ENCODE measurements at places on chromosomes 11 and 22.

DNA sequence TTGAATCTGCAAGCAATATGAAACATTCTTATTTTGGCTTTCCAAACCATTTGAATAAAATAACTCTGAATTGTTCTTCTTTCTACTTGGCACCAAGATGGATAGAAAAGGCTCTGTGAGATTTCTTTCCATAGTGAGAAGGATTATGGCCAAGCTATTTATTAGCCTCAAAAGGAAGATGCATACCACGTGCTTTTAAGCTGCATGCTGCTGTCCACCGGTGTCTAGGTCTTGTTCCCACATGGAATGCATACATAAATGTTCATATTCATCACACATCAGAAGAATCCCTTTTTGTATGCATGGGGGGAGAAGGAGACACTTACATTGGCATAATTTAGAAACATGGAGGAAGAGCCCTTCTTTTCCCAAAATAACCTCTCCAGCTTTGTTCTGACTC is 273.4 kb downstream of the FAM76B start:
- no peak for DNase-seq

GRCh38 chr11:64745521-64746328 is 1.8 kb upstream of the RASGRP2 start:
- DNase-seq = no peak

DNA sequence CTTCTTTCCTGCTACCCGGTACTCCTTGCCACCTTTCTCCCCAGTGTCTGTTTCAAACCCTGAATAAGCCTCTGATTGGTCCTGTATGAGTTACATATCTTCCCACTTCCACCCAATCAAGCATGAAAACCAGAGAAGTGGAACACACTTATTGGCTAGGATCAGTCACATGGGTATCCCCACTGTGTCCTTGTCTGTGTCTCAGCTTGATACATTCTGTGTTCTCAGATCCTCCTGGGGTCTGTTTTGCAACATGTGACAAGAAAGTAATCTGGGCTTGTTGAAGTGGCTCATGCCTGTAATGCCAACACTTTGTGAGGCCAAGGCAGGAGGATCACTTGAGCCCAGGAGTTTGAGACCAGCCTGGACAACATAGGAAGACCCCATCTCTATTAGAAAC is 23.9 kb downstream of the MCHR1 start:
- DNase-seq = no peak

DNA sequence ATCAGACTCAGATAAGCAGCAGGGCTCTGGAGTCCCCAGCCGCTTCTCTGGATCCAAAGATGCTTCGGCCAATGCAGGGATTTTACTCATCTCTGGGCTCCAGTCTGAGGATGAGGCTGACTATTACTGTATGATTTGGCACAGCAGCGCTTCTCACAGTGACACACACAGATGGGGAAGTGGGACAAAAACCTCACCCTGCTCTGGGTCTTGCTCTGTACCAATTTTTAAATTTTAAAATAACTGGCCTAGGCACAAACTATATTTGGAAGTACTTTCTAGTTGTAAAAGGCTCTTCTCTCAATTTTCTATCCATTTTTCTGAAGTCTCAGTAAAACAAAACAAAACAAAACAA is 131.7 kb downstream of the VPREB1 start:
- DNase-seq = no peak

GRCh38 chr22:50303515-50303847 is 4.0 kb downstream of the PLXNB2 start:
- DNase-seq = no peak

DNA sequence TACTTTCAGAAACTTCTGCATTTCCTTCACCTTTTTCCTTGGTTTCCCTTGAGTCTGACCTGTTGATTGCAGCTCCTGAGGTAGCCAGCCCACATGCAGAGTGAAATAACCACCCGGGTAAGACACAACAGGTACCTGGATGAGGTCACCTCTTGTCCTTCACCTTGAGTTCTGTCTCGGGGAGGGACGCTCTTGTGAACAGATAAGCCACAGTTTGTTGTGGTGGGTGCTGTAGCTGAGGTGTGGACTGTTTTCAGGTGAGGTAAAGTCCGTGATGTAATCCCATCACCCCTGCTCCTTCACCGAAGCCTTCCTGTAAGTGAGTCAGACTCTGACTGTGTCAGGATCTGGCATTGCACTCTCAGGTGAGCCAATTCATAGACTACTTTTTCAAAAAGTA is 183.1 kb downstream of the NAV2 start:
- no peak for DNase-seq

GRCh38 chr11:57459164-57460021 is 935 bp upstream of the RTN4RL2 start:
- peak; percentile 45 for DNase-seq

- no peak for DNase-seq
Observed at GRCh38 chr11:59480359-59480758, 7.2 kb downstream of the OR4D10 start.

GRCh38 chr11:31387379-31387778 is 17.7 kb downstream of the DNAJC24 start:
- DNase-seq = no peak
